ENCODE measurements at places on chromosomes 2 and 18. TPM values are rescaled to one million over a fixed set of nuclear protein-coding genes. Genes with fewer than 3 reads are reported as not detected.

Gene ABCA12
- not detected for total RNA-seq

Gene ALPI
- total RNA-seq = not detected

Gene TCF4
- total RNA-seq = not detected

Gene UGT1A8
- total RNA-seq = not detected

Gene ALLC
- total RNA-seq = not detected

Gene CRYGC
- not detected for total RNA-seq

Gene SERPINB12
- total RNA-seq = not detected

Data from activated CD4-positive, alpha-beta memory T cell treated with anti-CD3 and anti-CD28 coated beads for 36 hours (primary cell).